NCI-H69 (cell line): ENCODE measurements at places on chromosomes 1 and 21.
A peak's percentile ranks its signal among the peaks of the same experiment; 100 is the strongest.

- no peak for DNase-seq
Observed at GRCh38 chr1:195516036-195516435, 1092.2 kb downstream of the KCNT2 start.

GRCh38 chr1:58597076-58597475 is 20.0 kb upstream of the TACSTD2 start:
- no peak for DNase-seq

GRCh38 chr21:38628349-38628748 is 130.1 kb upstream of the ERG start:
- DNase-seq = no peak

- DNase-seq = no peak
Observed at GRCh38 chr1:155094622-155094948, 15.9 kb downstream of the EFNA3 start.

GRCh38 chr1:113903501-113904292 is 902 bp downstream of the AP4B1 start:
- DNase-seq = peak; percentile 38

DNA sequence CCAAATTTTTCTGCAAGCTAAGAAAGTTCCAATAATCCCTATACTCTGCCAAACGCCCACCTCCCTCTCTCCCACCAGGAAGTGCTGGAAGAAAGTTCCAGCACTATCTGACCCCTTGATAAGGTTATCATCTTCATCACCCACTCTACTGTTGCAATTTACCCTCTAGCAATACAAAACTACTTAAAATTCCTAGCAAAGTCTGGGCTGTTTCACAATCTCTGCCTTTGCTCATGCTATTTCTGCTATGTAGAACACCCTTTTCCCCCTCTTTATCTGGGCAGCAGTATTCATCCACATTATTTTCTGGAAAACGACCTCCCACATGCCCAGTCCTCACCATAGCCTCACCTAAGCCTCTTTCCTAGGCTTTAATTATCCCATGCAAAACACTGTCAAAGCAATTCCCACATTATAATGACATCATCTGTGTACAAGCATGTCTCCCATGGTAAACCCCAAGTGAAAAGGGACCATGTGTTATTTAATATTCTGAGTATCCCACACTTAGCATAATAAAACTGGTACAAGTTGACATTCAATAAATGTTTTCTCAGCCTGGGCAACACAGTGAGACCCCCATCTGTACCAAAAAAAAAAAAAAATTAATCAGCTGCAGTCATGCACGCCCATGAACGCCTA is 12.0 kb downstream of the F11R start:
- DNase-seq = no peak

- DNase-seq = no peak
Observed at GRCh38 chr1:205677167-205677566, 3.1 kb downstream of the SLC45A3 start.

DNA sequence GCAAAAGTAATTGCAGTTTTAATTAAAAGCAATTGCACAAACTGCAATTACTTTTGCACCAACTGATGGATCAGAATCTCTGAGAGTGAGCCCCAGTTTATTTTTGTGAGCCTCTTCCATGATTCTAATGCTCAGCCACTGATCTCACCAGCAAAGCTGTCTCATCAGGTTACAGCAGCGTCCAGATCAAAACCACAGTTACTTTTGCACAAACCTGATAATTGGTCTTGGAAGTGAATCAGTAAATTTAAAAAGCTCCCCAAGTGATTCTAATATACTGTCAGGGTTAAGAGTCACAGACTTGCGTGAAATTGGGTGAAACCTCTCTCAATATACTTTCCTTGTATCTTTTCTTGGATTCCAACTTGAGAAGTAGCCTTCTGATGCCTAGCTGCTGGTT is 13.5 kb upstream of the CR2 start:
- no peak for DNase-seq

GRCh38 chr21:14300074-14300473 is 82.9 kb downstream of the HSPA13 start:
- DNase-seq = no peak

GRCh38 chr1:203408486-203409481 is 57.9 kb upstream of the FMOD start:
- peak; percentile 54 for DNase-seq

DNA sequence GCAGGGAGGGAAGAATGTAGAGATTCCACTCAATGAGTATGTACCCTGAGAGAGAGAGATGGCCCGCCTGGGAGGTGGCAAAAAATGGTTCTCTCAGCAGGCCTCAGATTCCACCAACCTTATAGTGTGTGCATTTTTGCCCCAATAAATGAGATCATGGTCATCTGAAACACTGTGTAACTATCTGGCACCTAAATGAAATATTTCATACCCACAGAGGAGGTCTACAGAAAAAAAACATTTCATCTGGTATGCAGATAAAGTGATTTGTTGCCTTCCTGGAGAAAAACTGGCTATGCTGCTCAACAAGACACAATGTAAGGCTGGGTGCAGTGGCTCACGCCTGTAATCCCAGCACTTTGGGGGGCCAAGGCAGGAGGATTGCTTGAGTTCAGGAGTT is 4.9 kb downstream of the TMCO2 start:
- no peak for DNase-seq

- DNase-seq = no peak
Observed at GRCh38 chr21:28280611-28281010, 712.1 kb downstream of the LTN1 start.

GRCh38 chr1:245742896-245743295 is 588.1 kb downstream of the KIF26B start:
- peak; percentile 78 for DNase-seq

DNA sequence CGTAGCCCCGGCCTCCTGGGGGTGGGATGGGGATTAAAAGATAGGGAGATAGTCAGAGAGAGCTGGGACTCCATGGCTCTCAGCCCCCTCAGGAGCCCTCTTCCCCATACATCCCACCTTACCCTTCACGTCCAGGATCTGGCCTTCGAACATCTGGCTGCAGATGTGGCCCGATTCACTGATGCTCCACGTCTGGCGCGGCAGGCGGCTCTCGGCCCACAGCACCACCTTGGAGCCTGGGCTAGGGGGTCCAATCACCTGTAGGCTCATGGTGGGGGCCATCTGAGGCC is 4.2 kb downstream of the CD52 start:
- DNase-seq = no peak

DNA sequence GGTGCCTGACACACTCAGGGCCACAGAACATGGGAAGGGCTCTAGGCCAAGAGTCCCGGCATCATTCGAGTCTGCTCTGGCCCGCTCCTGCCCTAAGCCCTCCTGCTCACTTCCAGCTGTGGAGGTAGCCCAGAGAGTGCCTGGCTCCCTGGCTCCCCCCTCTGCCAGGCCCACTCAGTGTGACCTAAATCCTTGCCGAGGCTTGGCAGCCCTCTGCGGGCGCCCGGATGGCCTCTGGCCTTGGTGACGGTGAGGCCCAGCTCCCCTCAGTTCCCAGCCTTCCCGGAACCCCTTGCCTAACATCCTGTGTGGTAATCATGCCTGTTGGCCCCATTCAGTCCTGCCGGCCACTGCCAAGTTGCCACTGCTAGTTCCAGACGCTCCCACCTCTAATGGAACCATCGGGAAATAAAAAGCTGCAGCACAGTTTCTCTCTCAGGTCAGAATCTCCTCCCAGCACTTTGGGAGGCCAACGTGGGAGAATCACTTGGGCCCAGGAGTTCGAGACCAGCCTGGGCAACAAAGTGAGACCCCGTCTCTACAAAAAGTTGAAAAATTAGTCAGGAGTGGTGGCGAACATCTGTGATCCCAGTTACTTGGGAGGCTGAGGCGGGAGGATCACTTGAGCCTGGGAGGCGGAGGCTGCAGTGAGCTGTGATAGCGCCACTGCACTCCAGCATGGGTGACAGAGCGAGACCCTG is 1.2 kb upstream of the H6PD start:
- no peak for DNase-seq

GRCh38 chr1:206469933-206470691 is at the start of gene IKBKE:
TSS of gene IKBKE (plus strand) at chr1:206470476. CDS start at chr1:206473228, 2,752 bp downstream.
- peak; percentile 76 for DNase-seq

DNA sequence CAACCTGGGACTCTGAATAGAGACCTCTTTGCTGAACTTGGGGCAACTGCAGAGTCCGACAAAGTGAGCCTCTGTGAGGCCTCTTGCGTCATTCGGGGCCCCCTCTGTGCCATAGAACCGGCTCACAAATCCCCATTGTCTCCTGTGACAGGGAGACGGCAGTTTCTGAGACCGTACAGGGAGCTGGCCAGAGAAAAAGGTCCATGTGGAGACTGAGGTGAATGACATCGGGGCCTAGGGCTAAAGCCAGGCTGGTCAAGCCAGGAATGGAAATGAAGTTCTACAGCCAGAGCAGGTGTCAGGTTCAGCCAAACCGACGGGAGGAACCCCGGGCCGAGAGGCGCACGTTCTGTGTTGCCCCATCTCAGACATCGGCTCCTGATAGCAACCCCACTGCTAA is 37.1 kb upstream of the TRIM67 start:
- DNase-seq = no peak

- DNase-seq = no peak
Observed at GRCh38 chr1:227903614-227904501, 43.9 kb downstream of the WNT9A start.

DNA sequence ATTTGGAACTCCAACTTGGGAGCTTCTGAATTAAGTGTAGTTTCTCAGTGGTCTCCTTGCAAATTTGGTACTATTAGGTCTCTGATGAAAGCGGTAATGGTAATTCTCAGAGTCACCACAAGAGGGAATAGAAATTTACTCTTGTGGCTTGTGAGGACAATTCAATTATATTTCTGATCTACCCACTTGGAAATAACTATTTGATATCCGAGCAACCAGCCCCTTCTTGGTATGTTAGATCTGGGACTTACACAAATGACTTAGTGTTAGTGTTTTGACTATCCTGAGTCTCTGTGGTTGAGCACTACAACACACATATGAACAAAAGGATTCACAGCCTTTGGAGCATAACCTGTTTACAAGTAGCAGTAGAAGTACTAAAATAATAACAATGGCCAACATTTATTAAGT is 68.1 kb downstream of the RPS6KA1 start:
- peak; percentile 54 for DNase-seq

GRCh38 chr1:209094384-209094783 is 489.1 kb upstream of the CAMK1G start:
- DNase-seq = no peak
